ENCODE measurements at places on chromosomes 16 and 17.

DNA sequence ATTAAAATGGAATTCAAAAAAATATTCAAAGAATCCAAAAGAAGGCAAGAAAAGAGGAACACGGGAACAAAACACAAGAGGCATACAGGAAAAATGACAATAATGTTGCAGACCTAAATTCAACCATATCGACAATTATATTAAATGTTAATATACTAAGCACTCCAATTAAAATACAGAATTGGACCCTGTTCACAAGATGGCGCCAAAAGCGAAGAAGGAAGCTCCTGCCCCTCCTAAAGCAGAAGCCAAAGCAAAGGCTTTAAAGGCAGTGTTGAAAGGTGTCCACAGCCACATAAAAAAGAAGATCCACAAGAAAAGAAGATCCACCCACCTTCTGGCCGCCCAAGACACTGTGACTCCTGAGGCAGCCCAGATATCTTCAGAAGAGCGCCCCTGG is 6.3 kb upstream of the XAF1 start:
- no peak for DNase-seq

DNA sequence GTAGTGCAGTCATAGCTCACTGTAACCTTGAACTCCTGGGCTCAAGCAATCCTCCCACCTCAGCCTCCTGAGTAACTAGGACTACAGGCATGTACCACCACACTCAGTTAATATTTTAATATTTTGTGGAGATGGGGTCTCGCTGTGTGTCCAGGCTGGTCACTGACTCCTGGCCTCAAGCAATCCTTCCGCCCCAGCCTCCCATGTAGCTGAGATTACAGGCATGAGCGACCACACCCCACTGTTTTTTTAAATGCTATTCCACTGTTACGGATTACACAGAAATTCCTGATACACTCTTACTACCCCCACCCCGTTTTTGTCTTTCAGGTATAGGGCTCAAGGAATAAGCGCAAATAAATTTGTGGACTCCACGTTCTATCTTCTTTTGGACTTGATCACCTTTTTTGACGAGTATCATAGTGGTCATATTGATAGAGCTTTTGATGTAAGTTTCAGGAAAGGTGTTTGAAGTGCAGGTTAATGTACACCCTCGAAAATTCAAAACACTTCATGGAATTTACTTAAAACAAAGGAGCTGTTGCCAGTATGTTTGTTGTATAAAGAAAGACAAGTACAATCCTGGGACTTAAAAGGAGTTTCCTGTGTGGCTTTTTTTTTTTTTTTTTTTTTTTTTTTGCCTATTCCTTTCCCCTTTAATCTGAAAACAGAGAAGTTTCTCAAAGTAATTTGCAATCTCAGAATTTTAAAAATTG is 26.2 kb upstream of the SLC12A3 start:
- DNase-seq, result no peak

DNA sequence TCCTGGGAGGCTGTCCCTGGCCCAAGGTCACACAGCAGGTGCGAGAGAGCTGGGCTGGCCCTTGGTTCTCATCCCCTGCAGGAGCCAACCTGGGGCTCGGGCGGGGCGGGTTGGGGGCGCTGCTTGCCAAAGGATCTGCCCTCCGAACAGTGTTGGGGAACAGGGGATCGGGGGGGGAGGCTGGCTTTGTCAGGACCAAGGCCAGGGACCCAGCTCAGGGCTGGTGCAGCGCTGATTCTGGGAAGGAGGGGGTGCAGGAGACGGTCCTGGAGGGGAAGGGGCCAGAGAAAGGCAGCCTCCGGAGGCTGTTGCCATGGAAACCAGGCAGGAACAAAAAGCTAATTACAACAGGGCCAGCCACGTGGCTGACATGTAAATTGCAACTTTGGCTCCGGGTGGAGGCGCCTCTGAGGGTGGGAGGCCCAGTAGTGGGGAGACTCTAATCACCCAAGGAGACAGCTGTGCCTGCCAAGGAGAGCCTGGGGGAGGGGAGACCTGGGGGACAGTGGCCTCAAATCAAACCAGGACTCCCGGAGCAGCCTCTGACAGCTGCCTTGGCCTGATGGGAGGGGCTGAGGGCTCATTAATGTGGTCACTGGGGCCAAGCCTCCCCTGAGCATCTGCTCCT is 1.3 kb downstream of the TUBB3 start:
- DNase-seq, result peak; percentile 36

DNA sequence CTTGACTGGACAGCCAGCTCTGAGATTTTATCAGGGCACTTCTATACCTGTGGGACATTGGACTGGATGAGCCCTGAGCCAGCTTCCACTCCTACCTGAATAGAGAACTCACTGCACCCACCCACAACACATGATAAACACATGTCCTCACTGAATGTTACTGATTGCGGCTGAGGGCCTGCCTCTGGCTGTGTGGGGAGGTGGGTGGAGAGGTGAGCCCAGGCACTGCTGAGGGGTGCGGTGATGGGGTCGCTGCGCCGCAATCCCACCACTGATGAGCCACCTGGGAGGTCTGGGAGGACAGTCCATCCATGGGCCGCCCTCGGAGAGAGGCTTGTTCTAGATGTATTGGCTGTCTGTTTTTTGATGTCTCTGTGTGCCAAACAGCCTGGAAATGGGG is 5.4 kb downstream of the TMEM92 start:
- no peak for DNase-seq

DNA sequence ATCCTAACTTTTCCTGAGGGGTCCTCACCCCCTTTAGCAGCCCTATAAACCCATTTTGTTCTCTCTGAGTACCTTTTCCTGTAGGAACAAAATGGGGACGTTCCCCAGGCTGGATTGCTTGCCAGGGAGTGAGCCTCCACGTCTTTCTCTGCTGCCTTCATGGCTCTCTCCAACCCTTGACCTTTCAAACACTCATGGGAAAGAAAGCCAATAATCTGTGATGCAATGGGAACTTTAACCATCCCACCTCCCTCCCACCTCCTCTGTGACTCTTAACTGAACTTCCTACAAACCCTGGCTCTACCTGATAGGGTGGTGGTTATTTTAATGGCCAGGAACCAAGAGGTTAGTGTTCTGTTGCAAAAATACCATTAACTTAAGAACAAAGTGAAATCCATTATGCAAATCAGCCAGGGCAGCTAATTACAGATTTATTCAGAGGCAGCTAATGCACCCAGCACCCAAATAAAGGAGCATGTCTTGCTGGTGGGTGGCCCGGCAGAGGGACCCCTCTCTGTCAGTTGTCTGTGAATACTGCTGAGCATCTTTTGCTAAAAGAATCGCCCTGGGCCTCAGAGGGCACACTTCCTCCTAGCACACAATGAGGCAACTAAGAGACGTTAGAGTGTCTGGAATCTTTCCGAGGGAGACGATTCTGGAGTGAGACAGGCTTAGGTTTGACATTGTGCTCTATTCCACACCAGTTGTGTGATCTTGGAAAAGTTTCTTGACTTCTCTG is 3.0 kb downstream of the PIPOX start:
- no peak for DNase-seq

All from fibroblast of lung (primary cell).